ENCODE measurements at places on chromosomes 11 and 22.
A peak's percentile ranks its signal among the peaks of the same experiment; 100 is the strongest.

DNA sequence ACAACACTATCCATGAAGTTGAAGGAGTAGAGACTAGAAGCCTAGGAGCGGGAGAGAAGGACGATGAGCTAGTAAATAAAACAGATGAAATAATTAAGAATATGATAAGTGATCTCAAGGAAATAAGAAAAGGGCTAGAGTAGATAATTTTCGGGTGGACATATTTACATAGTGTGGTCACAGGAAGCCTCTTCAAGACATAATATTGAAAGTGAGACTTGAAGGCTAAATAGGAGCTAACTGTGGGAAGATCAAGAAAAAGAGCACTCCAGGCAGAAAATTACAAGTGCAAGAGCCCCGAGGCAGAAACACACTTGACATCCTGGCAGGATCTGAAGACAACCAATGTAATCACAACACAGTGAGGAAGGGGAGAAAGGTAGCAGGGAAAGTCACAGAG lies 11.9 kb upstream of the PPFIBP2 start:
- DNase-seq, result no peak

DNA sequence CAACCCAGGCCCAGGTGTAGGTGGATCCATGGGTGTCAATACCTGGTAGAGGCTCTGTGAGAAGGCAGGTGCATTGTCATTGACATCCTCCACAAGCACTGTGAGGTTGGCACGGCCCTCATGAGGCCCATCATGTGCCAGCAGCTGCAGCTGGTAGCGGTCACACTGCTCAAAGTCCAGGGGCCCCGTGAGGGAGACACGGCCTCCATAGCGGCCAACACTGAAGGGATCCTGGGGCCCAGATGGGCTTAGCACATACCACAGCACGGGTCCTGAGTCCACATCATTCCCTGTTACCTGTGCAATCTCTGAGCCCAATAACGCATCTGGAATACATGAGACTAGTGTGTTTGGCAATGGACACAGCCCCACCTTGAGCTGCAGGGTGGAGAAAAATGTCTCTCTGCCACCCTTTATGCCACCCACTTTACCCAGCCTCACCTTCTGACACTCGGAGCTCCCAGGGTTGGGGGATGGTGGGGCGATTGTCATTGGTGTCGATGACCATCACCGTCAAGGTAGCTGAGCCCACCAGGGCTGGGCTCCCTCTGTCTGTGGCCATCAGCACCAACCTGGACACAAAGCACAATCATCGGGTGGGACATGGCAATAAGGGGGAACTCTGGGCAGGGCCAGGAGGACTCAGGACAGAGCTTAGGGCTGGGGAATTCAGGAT lies 6.1 kb upstream of the TPP1 start:
- no peak for DNase-seq

DNA sequence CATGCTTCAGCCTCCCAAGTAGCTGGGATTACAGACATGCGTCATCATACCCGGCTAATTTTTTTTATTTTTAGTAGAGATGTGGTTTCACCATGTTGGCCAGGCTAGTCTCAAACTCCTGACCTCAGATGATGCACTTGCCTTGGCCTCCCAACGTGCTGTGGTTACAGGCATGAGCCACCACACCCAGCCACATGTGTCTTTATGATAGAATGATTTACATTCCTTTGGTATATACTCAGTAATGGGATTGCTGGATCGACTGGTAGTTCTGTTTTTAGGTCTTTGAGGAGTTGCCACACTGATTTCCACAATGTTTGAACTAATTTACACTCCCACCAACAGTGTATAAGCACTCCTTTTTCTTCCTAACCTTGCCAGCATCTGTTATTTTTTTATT lies 276.2 kb downstream of the METTL15 start:
- DNase-seq, result peak; percentile 45

GRCh38 chr11:134905517-134905916 lies 493.5 kb upstream of the B3GAT1 start:
- DNase-seq, result no peak

GRCh38 chr11:61752117-61752924 lies at the start of gene MYRF:
Gene MYRF (plus strand): TSS chr11:61752636. CDS start chr11:61752745, 109 bp downstream.
- no peak for DNase-seq

GRCh38 chr22:33539202-33539901 lies 380.9 kb downstream of the LARGE1 start:
- no peak for DNase-seq

DNA sequence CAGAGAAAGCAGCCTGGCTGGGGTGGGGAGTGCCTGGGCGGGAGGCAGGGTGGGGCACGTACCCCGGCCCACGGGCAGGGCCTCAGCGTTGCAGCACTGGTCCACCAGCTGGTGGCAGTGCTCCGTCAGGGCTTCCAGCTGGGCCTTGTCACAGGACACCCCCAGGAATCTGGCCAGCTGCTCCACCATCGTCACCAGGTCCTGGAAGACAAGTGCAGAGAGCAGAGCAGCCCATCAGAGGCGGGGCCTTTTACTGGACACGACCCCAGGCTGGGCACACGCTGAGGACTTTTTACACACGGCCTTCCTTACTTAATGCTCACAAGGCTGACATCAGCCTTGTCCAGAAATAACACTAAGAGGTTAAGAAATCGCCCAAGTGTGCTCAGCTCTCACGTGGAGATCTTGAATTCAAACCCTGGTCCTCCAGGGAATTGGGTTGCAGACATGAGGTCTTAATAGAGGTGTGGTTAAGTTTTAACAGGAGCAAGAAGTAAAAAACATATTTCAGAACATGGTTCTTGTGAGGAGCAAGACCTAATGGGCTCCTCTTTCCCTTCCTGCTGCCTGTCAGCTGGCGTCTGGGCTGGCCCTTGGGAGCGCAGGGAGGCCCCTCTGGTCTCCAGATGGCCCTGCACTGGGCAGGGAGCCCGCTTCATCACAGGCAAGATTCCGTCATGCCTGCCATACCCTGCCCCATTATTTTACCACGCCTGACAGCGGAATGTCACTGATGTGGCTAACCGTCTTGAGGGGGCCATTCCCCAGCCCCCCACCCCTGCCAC lies 17.1 kb upstream of the EFCAB6 start:
- no peak for DNase-seq

GRCh38 chr22:31692186-31692886 lies 30.3 kb upstream of the PISD start:
- peak; percentile 51 for DNase-seq

- DNase-seq, result no peak
Observed at GRCh38 chr22:37870273-37870672, 21.1 kb downstream of the EIF3L start.

DNA sequence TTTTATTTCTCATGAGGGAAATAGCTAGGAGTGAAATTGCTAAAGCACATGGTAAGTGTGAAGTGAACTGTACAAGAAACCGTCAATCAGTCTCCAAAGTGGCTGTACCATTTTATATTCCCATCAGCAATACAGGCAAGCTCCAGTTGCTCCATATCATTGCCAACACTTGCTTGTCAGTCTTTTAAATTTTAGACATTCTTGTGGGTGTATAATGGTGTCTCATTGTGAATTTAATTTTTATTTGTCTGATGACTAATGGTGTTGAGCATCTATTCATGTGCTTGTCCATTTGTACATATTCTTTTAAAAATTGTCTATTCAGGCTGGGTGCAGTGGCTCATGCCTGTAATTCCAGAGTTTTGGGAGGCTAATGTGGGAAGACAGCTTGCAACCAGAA lies 34.1 kb upstream of the SMCO4 start:
- DNase-seq, result peak; percentile 25

DNA sequence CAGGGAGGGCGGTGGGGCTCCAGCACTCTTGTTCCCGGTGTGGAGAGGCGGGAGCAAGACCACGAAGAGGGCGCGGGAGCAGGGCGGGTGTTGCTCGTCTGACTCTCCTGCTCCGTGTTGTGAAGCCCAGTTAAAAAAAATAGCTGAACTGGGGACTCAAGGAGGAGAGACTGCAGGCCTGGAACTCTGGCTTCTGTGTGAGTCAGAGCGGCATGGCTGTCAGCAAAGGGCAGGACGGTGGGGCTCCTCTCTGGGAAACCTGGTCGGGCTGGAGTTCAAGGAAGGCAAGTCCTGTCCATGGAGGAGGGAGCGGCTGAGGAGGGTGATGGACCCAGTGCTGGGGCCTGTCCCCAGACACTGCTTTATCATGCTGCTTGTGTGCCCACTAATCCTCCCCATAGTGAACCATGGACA lies 152.3 kb downstream of the FEZ1 start:
- DNase-seq, result no peak

DNA sequence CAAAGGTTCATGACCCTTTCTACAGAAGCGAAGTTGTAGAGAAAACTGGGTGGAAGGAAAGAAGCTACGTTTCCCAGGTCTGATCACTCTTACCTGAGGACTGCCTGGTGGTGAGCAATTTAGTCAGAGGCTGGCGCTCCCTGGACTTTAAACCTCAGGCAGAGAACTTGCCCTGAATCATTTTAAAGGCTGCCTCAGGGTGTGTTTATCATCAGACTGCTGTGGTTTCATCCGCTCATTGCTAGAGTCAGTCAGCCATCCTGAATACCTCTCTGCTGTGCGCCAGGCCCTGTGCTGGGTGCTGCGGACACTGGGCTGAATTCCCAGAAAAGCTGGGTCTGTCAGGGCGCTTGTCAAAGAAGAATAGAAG lies 2.7 kb downstream of the DTX4 start:
- peak; percentile 96 for DNase-seq

DNA sequence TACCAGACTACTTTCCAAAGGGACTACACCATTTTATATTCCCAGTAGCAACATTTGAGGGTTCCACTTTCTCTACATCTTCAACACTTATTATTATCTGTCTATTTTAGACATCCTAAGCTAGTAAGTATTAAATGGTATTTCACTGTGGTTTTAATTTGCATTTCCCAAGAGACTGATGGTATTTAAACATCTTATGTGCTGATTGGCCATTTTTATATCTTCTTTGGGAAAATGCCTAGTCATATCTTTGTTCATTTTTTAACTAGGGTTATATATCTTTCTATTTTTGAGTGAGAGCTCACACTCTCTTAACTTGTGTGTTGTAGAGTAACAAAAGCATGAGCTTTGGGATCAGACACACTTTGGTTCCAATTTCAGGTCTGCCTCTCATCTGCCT lies 73.7 kb downstream of the PRCP start:
- no peak for DNase-seq

GRCh38 chr11:72793076-72793424 lies 797 bp downstream of the STARD10 start:
- no peak for DNase-seq

DNA sequence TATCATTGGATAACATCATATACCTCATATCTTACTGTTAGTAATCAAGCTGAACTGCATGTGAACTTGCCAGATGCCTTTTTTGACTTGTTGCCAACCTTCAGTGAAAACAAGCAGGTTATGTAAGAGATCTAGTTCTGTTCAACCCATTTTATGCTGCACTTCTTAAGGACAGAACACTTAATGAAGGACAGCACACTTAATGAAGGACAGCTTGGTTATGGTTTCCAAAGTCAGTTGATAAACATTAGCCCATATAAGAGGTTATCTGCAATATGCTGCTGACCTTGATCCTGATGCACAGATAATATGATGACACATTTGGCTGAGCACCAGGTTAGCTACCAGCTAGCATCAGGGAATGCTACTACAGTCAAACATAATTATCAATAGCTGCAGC lies 358.7 kb upstream of the PDGFD start:
- no peak for DNase-seq

DNA sequence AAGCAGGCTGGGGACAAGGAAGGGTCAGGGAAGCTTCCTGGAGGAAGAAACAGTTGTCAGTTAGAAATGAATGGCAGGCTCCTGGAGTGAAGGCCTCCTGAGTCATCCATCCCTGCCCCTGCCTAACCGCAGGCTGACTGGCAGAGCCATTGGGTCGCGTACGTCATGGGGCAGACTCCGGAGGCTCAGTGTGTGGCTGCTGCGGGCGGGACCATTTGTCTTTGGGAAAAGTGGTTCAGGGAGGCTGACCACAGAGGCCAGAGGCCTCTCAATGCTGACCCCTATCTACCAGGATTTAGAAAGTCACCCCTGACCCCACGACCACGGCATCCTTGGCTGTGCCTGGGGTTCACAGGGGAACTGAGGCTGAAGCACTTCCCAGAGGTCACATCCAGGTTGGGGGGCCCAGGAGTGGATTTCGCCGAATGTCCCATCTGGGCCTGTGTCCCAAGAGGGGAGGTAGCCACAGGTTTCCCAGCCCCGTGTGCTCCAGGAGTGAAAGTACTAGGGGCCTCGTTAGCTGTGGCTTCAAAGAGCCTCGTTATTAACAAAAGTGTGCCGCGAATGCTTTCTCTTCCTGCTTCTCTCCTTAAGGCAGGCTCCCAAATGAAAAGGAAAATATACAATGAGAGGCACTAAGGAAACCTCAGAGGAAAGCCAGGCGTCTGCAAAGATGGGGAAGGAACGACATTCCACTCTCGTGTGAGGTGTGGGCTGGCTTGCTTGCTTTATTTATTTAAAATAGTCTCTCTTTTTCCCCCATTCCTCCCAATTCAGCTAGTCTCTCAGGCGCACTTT lies 58.9 kb downstream of the FLRT1 start:
- DNase-seq, result peak; percentile 67

DNA sequence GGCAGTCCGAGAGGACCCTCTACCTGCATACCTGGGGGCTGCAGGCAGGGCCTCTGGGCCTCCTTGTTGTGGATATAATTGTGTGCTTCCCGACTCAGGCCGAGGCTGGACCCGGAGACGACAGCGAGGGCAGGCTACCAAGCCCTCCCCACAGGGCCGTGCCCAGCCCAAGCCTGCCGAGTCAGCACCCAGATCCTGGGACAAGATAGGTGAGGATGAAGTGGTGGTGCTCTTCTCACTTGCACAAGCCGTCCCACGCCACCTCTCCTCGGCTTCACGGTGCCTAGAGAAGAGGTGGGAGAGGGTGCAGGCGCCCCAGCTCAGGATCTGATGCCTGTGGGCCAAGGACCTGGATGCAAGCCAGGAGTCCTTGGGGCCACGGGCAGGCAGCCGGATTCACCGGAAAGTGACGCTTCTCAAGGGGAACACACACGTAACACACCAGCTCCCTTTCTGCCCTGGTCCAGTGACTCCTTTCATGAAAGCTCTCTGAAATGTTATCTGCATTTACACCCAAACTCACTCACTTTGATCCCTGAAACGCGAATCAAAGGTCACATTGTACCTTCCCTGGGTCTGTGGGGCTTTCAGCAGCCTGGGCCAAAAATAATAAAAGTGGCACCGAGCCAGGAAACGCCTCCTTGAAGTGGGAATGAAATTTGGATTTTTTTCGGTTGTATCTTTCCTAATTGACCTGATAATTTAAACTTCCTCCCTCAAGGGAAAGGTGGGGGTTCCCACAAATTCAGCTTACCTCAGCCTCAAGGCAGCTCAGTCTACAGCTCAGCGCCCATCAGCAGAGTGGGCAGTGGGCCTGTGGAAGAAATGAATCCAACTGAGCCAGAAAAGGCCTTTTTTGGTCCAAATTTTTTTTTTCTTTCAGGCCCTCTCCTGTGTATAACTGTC lies 1.1 kb upstream of the GNB1L start:
- DNase-seq, result peak; percentile 59

- no peak for DNase-seq
Observed at GRCh38 chr11:1081601-1082311, 7.1 kb downstream of the MUC2 start.

GRCh38 chr11:86863476-86863875 lies 63.1 kb downstream of the PRSS23 start:
- no peak for DNase-seq
